ENCODE measurements at places on chromosomes 3 and 15.

DNA sequence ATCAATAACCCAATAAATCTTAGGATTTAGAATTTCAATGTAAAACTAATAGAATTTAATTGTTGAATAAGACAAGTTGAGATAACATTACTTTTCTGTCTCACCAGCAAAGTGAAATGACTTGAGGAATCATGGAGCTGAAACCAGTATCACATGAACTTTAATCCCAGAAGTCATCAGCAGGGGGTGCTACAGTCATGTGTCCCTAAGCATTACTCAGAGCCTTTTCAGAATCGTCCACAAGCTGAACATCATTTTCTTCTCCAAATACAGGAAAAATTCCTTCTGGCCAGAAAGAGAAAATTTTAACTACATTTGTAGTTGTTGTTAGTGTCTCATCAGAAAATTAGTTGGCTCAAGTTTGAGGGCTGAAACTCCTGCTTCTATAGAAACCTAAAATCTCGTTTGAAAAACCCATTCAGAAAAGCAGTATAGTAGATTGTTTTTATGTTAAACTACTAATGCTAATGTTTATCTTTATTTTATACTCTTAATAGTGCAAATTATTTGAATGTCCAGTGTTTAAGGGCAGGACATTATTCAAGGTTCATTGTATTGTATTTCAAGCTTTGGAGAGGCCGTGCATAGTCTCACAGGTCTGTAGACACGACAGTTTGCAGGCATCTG is 384.1 kb downstream of the PLOD2 start:
- peak; percentile 24 for DNase-seq

- no peak for DNase-seq
Measured at GRCh38 chr3:42750834-42751233, 22.2 kb downstream of the CCDC13 start.

DNA sequence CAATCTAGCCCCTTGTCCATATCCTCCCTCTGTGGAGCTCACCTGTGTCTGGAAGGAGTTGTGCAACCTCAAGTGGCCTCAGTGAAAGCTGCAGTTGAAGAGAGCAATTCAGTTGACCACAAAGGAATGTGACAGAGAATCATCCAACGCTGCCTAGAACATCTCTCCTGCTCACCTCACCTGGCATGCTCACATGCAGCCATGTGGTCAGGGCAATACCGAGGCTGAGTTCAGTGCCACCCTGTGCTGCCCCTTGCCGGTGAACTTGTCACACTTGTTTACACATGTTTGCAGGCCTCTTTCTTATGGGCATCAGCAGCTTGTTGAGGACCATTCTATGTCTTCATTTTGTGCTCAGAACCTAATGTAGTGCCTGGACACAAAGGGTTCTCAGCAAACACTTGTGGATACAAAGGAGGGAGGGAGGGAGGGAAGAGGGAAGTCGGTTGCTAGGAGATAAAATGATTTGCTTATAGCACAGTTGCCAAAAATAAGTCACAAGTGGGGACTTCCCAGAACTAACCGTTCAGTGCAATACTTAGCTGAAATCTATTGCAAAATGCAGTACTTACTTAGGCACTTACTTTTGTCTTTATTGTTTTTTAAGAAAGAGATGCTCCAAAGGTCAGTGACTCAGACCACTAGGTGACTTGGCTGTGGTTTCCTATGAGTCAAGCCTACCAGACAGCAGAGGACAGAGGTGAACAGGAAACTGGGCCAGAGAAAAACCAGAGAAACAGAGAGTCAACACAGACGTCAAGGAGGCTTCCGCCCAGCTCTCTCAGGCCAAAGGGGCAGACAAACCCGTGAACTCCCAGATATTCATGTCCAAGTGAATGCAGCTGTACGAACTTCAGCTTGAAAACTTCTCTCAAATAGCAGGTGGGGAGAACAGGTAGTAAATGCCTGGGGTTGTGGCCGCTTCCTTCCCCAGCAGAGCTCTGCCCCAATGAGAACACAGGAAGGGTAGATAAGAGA is 227.8 kb upstream of the CTNNB1 start:
- DNase-seq = peak; percentile 84

DNA sequence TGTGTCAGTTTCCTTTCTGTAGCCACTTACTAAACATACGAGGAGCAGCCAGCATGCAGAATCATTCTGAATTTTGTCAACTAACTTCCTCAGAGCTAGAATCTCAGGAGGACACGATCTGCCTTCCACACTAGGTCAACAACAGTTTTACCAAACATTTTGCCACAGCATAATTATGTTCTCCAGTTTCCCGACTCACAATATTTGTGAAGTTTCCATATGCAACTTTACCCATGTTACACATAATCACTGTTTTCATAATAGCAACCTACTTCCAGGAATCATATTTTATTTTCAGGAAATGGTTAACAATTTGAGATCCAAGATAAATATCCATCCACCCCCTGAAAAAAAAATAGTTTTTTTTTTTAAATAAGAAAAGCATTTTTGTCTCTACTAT is 595.0 kb downstream of the PYDC2 start:
- no peak for DNase-seq

DNA sequence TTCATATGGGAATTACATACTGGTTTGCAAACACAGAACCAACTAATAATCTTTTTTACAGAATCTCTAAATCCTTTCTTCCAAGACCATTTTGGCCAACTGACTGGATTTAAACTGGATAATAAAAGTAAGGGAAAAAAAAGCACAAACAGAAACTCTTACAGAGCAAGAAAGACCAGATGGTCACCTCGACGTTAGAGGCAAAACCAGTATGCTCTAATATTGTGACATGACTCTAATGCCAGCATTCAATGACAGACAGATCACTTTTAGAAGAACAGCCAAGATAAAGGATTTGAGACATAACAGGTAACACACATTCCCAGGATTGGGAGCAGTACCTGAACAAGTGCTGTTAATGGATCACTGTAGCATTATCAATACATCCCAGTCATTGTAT is 50.9 kb downstream of the DHX36 start:
- DNase-seq = no peak

DNA sequence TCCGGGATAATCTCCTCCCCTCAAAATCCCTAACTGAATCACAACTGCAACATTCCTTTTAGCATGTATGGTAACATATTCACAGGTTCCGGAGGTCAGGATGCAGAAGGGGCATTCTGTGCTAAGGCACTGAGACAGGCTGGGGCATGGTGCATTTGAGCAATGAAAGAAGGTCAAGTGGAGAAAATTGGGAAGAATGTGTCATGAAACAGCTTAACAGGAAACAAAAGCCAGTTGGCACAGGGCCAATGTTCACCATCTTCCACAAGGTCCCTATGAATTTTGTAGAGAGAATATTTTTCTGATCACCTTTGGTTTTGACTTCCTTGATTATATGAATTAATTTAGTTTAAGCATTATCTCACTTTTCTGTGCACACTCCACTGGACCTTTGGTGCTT is 587.7 kb upstream of the NR2F2 start:
- no peak for DNase-seq

GRCh38 chr3:72810659-72811434 is 37.4 kb downstream of the SHQ1 start:
- no peak for DNase-seq

GRCh38 chr3:177735431-177735830 is 538.1 kb upstream of the TBL1XR1 start:
- DNase-seq = no peak

GRCh38 chr15:41423979-41424659 is 7.2 kb downstream of the RTF1 start:
- no peak for DNase-seq

DNA sequence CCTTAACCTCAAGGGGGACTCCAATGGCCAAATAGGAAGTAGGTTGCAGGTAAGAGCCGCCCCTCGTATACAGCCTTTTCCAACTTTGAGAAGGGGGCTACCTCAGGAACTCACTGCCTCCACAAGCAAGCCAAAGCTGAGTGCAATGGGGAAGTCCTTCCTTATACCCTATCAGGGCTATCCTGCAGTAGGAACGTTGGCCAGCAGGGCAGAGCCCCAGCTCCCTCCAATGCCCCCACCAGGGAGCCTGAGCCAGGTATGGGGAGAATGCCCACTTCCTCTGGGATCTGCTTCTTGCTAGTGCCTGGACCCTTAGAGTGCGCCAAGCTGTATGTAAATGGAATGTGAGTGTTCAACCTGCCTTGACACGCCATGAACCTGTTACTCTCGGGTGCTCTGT is 16.3 kb downstream of the CACNA2D2 start:
- no peak for DNase-seq

DNA sequence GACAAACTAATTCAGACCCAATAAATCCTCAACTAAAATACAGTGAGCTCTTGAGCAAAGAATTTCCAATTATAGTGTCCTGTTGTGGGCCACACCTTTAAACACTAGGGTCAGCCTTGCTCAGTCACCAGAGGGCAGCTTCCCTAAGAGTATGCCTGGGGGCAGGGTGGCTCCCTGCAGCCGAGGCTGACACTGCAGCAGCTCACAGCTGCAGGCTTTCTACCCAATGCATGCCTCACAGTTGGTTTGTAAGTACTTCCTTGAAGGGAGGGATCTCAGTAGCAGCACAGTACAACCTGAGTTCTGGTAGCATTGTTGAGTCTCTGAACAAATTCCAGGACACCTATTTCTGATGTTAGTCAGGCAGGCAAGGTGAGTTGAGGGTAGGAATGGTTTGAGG is 335.6 kb downstream of the TUSC7 start:
- peak; percentile 28 for DNase-seq

GRCh38 chr15:79863886-79864285 is 32.9 kb downstream of the MTHFS start:
- no peak for DNase-seq

DNA sequence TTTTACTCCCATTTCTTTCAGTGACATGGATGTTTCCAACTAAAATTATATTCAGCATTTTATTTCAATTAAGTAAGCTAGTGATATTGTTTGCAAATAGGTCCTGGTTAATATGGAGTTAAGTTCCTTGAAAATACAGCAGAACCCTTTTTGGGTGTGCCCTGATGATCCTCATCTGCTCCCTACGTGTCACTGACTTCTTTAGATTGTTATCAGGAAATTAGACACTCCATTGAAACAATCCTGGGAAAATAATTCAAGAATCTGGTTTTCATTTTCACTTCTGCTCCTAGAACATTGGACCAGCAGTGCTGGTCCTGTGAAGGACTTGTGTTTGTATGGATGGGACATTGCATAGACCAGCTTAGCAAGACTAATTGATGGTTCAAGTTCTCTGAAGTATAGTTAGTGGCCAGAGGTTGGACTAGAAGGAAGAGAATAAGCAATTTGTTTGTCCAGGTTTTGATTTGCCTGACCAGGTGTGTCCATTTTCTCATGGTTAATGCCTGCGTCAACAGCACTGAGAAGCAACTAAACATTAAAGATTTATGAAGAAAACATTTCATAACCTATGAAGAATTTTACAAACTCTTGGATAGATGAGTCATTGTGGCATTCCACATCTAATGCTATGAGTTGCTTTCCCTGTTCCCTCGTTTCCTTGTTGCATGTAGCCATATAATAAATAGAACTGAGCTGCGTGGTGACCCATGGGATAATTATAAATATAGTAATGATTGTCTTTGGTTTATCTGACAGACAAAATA is 95.8 kb downstream of the ZPLD1 start:
- no peak for DNase-seq

DNA sequence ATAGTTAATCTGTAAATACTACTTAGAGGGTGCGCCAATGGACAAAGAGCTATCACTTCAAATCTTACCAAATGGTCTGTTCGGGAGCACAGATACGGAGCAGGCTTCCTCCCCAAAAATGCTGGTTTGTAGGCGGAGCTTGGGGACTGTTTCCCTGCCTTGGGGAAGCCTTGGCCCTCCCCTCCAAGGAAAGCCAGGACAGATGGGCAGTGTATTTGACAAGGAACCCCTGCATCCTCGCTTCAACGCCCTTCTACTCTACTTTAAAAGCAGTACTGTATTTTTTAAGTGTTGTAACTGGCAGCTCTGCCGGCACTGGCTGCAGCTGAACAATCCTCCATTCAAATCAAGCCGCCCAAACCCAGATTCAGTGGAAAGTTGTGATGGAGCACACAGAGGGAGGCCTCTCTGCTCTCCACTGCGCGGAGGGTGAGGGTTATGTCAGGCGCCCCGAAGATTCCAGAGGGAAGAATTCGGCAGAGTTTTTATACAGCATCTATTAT is 83.1 kb upstream of the FNDC3B start:
- no peak for DNase-seq

Measured in T1000 (cell line).